ENCODE measurements at places on chromosomes 5 and 9.

- DNase-seq = peak; percentile 96
Observed at GRCh38 chr9:112379177-112380101, 469 bp upstream of the HSDL2 start.

DNA sequence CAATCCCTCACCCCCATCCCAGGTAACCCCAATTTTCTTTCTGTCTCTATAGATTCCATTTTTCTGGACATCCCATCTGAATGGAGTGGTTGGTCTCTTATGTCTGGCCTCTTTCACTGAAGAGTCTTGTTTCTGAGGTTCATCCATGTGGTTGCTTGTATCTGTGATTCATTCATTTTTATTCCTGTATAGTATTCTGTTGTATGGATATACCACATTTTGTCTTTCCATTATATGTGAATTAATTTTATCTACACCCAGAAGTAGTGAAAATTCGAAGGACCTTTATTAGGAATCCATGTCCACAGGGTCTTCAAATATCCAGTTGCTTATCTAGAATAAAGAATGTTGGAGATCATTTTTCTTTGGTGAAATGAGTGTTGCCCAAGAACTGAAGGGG lies 207.6 kb upstream of the MSX2 start:
- DNase-seq = no peak

DNA sequence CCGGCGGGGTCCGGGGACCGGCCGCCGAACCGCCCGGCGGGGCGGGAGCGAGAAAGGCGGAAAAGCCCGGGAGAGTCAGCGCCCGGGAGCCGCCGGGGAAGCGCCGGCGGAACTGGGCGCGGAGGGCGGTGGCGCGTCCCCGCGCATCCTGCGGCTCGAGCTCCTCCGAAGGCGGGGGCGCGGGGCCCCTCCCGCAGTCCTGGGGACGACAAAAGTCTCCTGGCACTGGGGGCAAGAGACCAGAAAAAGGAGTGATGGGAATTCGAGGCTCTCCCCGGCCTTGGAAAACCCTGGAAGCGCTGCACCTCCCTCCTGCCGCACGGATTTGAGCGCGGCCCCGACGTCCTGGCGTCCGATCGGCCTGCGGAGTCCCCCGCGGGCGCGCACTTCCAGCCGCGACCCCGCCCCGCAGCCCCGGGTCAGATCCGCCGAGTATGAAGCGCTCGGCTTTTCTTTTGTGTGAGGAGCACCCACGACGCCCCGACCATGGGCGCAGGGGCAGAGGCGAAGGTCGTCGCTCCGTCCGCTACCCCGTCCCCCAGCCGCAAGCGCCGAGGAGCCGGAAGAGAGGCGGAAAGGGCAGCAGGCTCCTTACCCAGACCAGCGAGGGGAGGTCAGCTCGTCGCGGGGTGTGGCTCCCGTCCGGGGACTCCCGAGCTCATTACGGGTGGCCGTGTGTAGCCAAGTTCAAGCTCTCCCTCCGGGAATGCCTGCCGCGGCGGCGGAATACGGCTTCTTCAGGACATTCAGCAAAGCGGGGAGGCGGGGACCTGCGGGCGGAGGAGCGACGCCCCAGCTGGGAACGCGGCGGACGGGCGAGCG lies at the start of gene EPB41L4A:
Gene EPB41L4A (minus strand): TSS at position 114 of the 822 bp plus-strand sequence. CDS start 238 bp downstream, outside the sequence.
- no peak for DNase-seq

DNA sequence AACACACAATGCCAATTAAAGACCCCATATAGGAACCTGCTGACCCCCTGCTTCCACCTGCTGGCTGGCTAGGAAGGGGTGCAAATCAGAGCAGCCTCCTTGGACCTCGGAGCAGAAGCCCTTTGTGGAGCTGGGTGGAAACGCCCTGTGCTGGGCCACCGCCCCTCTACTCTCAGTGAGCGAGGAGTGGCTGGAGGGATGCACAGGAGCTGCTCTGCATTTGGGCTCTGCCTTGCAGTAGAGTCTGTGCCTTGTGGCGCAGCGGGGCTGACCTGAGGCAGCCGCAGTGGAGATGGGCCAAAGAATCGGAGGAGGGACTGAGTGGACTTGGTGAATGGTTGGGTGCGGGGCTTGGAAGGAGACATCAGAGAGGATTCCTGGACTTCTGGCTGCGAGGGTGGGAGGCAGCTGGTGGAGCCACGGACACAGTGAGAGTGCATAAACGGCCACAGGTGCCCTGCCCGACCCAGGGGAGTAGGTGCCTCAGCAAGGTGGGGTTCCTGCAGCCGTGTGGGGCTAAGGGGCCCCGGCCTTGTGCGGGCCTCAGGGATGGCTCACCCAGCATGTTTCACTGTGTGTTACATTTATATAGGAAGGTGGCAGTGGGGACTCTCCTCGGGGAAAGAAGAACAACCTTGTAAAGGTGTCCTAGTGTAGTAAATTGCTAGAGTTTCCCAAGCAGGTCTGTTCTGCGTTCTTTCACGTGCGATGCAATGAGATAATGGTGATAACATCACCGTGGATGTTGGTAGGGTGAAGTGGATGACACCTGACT lies 14.1 kb upstream of the IRX4 start:
- no peak for DNase-seq

GRCh38 chr9:119611565-119611964 lies 242.3 kb upstream of the BRINP1 start:
- DNase-seq = no peak

DNA sequence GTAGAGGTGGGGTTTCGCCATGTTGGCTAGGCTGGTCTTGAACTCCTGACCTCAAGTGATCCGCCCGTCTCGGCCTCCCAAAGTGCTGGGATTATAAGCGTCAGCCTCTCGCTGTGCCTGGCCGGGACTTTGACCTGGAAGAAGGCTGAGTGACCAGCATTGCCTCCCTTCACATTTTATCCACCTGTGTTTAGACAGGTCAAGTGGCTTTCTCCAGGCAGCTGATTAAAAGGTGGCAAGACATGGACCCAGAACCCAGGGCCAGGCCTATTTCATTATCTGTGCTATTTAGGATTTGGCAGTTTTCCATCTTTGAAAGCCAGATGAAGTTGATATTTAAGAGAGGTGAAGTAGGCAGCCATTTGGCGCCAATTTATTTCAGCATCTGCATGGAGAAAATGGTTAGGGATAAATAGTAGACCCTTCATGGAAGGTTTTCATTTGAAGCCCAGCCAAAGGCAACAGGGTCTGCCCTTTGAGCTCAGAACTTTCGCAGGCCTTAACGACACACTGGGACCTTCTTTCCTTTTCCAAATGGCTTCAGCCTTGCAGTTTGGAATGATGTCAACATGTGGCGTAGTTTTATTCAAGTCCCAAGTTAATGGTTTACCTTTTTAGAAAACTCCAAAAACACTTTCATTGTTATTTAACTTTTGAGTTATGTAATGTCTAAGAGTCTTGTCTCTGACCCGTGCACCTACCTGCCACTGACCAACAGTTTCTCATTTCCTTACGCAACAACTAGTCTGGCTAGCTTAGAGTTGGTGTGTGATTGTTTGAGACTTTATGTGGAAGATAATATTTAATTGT lies 8.4 kb downstream of the DAPK1 start:
- no peak for DNase-seq

DNA sequence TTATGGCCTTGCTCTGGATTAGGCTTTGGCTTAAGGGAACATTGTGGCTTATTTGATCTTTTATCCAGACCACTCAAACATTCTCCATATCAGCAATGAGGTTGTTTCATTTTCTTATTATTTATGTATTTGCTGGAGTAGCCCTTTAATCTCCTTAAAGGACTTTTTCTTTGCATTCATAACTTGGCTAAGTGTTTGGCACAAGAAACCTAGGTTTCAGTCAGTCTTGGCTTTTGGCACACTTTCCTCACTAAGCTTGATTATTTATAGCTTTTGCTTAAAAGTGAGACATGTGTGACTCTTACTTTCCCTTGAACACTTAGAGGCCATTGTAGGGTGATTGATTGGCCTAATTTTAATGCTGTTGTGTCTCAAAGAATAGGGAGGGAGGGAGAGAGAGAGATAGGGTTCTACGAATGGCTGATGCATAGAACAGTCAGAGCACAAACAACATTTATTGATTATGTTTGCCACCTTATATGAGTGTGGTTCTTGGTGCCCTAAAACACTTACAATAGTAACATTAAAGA lies 2265.3 kb upstream of the C9orf72 start:
- no peak for DNase-seq

DNA sequence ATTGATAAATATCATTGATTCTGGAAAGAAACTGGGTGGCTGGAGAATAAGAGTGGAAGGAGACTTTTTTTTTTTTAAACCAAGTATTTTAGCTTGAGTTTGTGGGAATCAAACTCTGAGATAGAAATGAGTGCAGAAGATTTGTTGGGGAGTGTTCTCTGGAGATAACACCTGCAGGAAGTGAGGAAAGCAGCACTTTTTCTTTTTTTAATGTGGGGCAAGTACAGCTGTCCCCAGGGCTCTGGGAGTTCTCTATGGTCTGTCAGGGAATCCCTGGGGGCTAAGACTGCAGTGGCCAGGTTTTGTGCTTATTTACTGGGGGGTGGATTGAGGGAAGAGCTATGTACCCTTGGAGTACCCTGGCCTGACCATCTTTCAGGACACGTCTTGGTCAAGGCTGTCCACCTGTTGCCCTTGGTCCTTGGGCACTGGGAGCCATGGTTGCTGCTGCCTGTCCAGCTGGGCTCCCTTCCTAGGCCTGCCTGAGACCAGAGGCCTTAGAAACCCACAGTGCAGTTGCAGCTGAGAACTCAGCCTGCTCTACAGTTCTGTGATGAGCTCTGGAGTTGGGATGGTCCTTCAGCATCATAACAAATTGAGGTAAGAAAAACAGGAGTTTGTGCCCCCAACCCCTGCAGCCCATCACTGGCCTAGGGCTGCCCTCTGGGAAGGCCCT lies 85.8 kb downstream of the PHAX start:
- DNase-seq = no peak

DNA sequence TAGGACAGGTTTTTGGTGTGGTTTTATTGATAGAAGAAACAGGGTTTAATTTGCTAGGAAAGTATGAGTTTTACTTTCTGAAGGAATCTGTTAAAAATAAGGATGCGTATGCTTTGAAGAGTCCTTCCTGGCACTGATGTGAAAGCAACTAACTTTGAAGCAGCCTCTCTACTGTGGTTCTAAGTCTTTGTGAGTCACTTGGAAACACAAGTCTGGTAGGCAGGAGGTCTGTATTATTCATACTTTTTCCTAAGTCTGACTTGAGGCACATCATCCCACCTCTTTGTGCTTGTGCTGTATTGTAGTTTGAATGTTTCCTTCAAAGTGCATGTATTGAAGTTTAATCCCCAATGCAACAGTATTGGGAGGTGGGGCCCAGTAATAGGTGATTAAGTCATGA lies 129.0 kb downstream of the TAF11L14 start:
- no peak for DNase-seq

GRCh38 chr5:132830436-132831094 lies at the start of gene SHROOM1:
Gene SHROOM1, minus strand, starts transcription at chr5:132830647. Its CDS starts 4,507 bp downstream, at chr5:132826140.
- no peak for DNase-seq

GRCh38 chr9:125258160-125258785 lies 3.4 kb upstream of the GAPVD1 start:
- DNase-seq = no peak

DNA sequence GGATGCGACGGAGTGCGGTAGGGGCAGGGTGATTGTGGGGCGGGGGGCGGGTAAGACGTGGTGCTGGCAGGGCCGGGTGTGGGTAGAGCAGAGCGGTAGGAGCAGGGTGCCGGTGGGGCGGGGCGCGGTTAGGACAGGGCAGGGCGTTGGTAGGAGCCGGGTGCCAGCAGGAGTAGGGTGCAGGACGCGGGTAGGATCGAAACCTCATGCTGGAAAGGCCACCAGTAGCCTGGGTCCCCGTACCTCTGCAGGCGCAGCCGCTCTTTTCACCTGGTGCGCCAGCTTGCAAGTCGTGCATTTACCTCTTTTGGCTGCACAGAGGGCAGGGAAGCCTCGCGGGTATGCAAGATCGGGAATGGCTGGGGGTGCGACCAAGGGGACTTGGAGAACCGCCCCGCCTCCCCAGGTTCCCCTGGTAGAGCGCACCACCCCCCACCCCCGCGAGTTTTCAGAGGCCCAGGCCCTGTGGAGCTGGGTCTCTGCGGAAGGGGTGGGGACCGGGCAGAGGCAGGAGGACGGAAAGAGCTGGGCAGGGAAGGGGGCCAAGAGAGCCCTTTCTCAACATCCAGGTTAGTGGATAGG lies 104.8 kb upstream of the SIMC1 start:
- DNase-seq = no peak

- no peak for DNase-seq
Observed at GRCh38 chr5:79642210-79642609, 30.0 kb downstream of the TENT2 start.

- DNase-seq = no peak
Observed at GRCh38 chr5:153974131-153974812, 64.4 kb downstream of the FAM114A2 start.

DNA sequence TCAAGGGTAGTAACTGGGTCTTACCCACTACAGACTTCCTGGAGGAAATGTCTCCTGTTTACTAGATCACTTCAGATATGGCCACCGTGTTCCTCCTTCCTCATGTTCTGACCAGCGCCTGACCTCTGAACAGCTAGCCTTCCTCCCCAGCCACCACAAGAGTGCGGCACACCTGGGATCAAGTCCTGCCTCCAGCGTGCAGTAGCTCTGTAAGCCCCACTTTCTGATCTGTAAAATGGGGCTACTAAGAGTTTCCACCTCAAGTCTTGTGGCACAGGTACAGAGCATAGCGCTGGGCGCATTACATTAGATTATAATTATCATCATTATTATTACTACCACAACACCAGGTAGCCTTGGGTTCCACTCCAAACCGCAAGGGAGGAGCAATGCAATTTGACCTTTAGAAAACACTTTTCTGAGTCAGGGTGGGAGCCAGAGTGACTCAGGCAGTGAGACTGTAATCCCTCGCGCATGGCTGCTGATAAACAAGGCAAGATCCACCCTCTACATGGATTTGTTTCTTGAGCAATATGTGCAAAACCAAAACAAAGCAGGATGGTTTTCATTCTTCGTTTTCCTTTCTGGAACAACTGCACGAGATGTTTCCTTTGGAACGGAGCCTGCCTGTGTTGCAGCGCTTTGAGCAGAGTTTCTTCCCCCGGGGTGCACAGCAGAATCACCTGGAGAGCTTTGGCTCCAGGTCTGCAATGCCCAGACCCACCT lies 65.0 kb upstream of the ANGPTL2 start:
- DNase-seq = no peak

GRCh38 chr9:116686135-116686534 lies 970 bp upstream of the TRIM32 start:
- no peak for DNase-seq

- no peak for DNase-seq
Observed at GRCh38 chr9:130450344-130451003, 5.7 kb downstream of the ASS1 start.

DNA sequence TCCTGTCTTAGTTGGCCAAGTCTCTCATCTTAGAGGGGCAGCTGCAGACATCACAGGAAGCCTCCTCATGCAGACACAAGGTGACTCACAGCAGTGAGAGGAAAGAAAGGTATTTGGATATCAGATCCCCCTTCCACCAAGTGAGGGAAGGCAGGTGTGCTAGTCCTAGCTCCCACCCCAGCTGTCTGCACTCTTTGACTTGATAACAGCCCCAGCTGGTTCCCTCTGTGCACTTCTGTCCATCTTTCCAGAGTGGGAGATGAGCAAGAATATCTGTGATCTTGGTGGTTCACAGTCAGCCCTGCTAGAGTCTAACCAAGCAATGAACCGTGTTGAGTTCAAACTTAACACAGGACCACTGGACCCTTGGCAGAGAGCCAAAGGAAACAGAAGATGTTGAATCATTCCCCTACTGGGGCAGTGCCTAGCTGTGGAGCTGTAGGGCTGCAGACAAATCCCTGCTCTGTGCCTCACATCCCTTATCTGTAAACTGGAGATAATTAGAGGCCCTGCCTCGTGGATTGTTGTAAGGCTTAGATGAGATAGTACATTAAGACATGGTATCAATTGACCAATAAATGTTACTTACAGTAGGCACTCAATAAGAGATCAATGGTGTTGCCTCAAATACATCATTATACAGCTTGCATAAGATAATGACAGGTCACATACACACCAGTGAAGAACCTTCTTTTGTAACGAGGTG lies 39.1 kb downstream of the SH3RF2 start:
- no peak for DNase-seq

GRCh38 chr5:15383469-15383868 lies 116.5 kb upstream of the FBXL7 start:
- no peak for DNase-seq

Measured in stimulated activated CD4-positive, alpha-beta T cell treated with anti-CD3 and anti-CD28 coated beads, TNF-alpha, amount 100 ng/mL, for 4 hours (primary cell).